HFFc6 (cell line): ENCODE measurements at places on chromosomes 2 and 18.

DNA sequence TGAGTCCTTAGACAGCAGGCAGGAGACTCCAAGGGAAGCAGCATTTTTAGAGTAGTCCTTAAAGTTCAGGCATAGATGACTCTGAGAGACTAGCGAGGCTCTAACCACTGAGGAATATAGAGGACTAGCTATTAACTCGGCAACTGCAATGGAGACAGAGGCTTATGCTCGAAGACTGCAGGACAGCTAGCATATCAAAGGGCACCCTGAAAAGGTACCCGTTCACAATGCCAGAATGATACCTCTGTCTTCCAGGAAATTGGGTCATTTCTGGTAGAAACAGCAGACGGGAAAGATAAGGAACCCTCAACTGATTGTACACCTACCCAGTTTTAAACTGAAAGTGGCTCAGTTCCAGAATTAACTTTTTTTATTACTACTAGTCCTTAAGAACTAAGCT lies 1204.0 kb upstream of the ZEB2 start:
- H3K36me3 ChIP-seq: no peaks in the 10 kb centered on the region
- peaks cover 4% of the 10 kb centered on the region; the same call in 1 of the 2 replicates for H3K4me1 ChIP-seq
- no peaks in the 10 kb centered on the region for H3K27me3 ChIP-seq
- no peak for DNase-seq
- no peak overlapping the region for H3K27ac ChIP-seq

DNA sequence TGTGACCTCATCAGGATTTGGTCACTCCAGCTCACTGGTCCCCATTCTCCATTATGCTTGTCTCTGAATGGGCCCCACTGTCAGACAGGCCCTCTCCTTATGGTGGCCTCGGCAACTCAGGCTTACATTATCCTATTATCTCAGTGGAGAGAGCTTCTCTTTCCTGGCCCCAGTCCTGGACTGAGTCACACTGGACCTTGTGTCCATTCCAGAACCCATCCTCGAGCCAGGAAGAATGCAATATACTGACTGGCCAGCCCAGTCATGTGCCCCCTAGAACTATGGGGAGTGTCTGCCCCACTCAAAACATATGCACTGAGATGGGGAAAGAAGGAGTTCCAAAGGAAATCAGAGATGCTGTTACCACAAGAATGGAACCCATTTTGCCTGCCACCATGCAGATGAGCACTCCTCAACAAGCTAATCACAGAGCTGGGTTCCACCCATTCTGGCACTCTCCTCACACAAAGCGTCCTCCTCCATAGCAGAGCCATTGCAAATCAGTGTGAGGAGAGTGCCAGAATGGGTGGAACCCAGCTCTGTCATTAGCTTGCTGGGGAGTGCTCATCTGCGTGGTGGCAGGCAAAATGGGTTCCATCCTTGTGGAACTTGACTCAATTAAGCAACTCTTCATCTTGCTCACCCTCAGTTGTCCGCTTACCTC lies 71.9 kb downstream of the CHRNA1 start:
- H3K36me3 ChIP-seq: no peaks in the 10 kb centered on the region
- H3K4me3 ChIP-seq: no peak overlapping the region
- peak; percentile 48 for DNase-seq
- H3K27ac ChIP-seq: no peak overlapping the region

DNA sequence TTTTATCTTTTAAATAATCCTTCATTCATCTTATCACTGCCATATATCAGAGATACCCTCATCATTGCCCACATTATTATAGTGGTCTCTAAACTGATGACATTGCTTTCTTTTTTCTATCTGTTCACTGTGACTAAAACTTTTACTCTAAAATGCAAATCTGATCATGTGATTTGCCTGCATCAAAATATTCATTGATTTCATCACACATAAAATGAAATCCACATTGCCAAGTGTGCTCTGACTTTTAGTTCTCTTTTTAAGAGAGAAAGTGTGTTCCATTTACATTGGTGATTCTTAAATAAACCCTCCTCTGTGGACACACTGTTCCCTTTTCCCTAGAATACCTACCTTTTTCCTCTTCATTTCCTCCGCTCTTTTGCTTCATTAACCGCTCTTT lies 7.5 kb downstream of the REL start:
- peaks cover 5% of the 10 kb centered on the region; the same call in 1 of the 2 replicates for H3K36me3 ChIP-seq
- H3K27me3 ChIP-seq: no peaks in the 10 kb centered on the region
- H3K4me1 ChIP-seq: peaks cover 32% of the 10 kb centered on the region
- no peak overlapping the region for H3K4me3 ChIP-seq

GRCh38 chr2:37683241-37683640 lies 11.8 kb upstream of the CDC42EP3 start:
- peaks cover 4% of the 10 kb centered on the region; the same call in 1 of the 2 replicates for H3K36me3 ChIP-seq
- H3K27me3 ChIP-seq: no peaks in the 10 kb centered on the region
- peaks cover 30% of the 10 kb centered on the region for H3K4me1 ChIP-seq
- DNase-seq: no peak
- no peak overlapping the region for H3K27ac ChIP-seq
- no peak overlapping the region for H3K4me3 ChIP-seq

GRCh38 chr2:207121784-207122183 lies 44.0 kb downstream of the KLF7 start:
- H3K4me1 ChIP-seq: peaks cover 69% of the 10 kb centered on the region
- peaks cover 40% of the 10 kb centered on the region for H3K36me3 ChIP-seq
- H3K27me3 ChIP-seq: peaks cover 11% of the 10 kb centered on the region
- DNase-seq: peak; percentile 76

- H3K27me3 ChIP-seq: peaks cover 36% of the 10 kb centered on the region
- no peak overlapping the region for H3K4me3 ChIP-seq
- H3K27ac ChIP-seq: no peak overlapping the region
- DNase-seq: no peak
Observed at GRCh38 chr2:42787788-42788477, 4.5 kb downstream of the HAAO start.

DNA sequence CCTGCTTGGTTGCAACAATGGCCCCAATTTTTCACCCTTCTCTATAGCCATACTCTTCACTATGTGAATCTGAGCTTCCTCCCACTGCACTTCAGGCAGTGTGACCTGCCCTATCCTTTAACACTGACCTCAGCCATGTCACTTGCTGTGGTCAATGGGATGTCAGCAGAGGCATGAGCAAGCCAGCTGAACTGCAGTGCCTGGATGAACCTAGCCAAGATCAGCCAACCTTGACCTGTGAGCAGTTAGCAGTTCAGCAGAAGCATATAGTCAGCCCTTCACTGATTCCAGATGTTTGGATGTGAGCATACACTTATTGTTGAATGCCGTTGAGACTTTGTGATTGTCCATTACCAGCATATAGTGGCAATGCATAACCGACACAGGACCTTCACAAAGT lies 63.4 kb upstream of the BOD1L2 start:
- H3K27ac ChIP-seq: no peak overlapping the region
- peaks cover 10% of the 10 kb centered on the region for H3K4me1 ChIP-seq
- H3K36me3 ChIP-seq: no peaks in the 10 kb centered on the region

DNA sequence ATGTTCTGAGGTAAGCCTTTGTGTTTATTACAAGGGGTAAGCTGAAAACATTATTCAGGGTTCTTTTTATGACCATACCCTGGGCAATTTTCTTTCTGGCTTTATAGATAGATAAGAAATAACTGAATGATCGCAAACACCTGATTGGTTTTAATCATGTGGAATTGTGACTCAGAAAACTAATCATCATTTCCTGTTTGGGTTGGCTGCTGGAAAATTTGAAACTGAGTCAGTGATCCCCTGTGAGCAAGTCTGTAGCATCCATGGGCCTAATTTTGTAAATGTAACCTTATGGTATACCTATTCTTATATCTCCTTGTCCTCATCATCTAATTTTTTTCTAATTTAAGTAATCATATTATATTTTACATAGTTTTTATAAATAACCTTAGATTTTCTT lies 34.3 kb downstream of the CCDC68 start:
- H3K4me3 ChIP-seq: no peak overlapping the region
- no peak overlapping the region for H3K27ac ChIP-seq
- H3K27me3 ChIP-seq: no peaks in the 10 kb centered on the region; the same call in 1 of the 2 replicates
- no peaks in the 10 kb centered on the region for H3K36me3 ChIP-seq
- no peak for DNase-seq

- peaks cover 21% of the 10 kb centered on the region for H3K4me1 ChIP-seq
- DNase-seq: peak; percentile 29
- H3K36me3 ChIP-seq: no peaks in the 10 kb centered on the region; the same call in 1 of the 2 replicates
Observed at GRCh38 chr2:219509780-219510511, 4.3 kb upstream of the ASIC4 start.

DNA sequence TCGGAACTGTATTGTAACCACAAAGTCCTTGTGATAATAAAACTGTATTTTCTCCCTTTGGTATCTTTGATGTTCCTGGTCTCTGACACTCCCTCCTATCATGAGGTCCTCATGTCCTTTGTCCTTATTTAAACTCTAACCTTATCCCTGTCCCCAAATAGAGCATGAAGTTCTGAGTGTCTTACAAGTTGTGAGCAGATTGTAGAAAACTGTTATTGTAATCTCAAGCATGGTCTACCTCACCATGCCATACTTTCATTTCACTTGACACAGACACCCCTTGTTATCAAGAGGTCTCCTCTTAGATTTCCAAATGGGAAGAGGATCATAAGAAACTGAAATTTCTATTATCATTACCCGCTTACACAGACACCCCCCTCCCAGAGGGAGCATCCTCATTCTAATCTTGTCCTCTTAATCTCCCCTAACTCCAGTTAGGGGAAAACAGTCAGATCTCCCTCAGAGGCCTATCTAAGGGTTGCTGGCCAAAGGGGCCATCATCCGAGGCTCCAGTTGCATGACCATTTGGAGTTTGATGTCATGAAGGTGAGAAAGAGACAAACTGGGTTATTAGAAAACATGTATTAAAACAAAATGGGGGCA lies 29.0 kb downstream of the MYO3B start:
- no peaks in the 10 kb centered on the region for H3K27me3 ChIP-seq
- no peak overlapping the region for H3K4me3 ChIP-seq
- H3K27ac ChIP-seq: no peak overlapping the region
- H3K4me1 ChIP-seq: no peaks in the 10 kb centered on the region
- H3K36me3 ChIP-seq: no peaks in the 10 kb centered on the region; the same call in 1 of the 2 replicates

DNA sequence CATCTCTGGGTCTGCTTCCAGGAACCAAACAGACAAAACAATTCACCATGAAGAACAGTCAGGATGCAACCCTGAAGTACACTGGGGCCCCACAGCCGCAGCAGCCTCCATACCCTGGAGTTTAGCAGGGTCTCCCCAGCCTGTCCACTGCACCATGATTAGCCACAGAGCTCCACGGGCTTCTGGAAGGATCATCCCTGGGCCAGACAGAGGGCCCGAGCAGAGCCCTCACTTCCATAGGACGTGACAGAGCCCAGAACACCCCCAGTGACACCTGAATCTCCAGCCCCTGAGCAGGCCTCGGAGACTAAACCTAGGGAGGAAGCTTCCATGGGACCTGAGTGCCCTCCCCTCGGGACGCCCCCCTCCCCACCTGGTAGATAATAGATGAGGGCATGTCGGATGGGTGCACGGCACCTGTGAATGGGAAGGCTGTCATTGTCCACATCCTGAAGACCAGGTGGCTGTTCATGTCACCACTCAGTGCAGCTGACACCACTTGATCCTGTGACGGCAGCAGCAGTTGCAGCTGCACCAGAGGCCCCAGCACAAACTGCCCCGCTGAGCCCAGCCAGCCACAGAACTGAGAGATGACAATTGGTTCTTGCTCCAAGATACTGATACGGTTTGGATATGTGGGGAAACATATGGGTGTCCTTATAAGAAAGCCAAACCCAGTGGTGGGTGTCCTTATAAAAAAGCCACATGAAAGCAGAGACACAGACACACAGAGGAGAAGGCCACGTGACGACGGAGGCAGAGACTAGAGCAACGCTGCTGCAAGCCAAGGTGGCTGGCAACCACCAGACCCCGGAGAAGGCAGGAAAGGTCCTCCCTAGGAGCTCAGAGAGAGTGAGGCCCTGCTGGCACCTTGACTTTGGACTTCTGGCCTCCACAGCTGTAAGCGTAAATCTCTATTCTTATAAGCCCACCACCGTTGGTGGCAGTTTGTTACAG lies 23.2 kb downstream of the KIF1A start:
- no peak overlapping the region for H3K27ac ChIP-seq
- no peak overlapping the region for H3K4me3 ChIP-seq
- DNase-seq: no peak
- H3K27me3 ChIP-seq: peaks cover 59% of the 10 kb centered on the region
- no peaks in the 10 kb centered on the region for H3K4me1 ChIP-seq

DNA sequence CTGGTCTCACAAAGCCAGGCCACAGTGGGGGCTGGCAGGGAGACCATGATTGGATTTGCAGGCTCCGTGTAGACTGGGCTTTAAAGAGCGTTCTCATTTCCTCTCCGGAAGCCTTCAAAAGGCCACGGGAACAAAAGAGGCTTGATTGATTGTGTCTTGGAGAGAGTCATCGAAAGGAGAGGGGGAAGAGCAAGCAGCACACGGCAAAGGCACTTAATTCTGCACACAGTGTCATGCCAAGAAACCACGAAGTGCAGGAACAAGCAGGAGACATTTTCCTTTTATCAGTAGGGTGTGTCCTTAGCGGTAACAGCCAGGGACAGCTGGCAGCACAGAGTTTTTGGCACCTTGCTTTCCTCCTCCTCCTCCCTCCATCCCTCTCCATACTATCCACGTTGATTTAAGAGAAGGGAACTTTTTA lies 47.7 kb downstream of the GLI2 start:
- H3K36me3 ChIP-seq: no peaks in the 10 kb centered on the region; the same call in 1 of the 2 replicates
- H3K4me3 ChIP-seq: no peak overlapping the region
- peaks cover 8% of the 10 kb centered on the region for H3K27me3 ChIP-seq
- no peak overlapping the region for H3K27ac ChIP-seq
- no peak for DNase-seq

- no peak overlapping the region for H3K27ac ChIP-seq
- no peaks in the 10 kb centered on the region for H3K27me3 ChIP-seq
- peaks cover 14% of the 10 kb centered on the region; the same call in 1 of the 2 replicates for H3K36me3 ChIP-seq
- no peak overlapping the region for H3K4me3 ChIP-seq
- H3K4me1 ChIP-seq: peaks cover 9% of the 10 kb centered on the region
- DNase-seq: no peak
Observed at GRCh38 chr18:69998523-69998987, 50.9 kb upstream of the CD226 start.

DNA sequence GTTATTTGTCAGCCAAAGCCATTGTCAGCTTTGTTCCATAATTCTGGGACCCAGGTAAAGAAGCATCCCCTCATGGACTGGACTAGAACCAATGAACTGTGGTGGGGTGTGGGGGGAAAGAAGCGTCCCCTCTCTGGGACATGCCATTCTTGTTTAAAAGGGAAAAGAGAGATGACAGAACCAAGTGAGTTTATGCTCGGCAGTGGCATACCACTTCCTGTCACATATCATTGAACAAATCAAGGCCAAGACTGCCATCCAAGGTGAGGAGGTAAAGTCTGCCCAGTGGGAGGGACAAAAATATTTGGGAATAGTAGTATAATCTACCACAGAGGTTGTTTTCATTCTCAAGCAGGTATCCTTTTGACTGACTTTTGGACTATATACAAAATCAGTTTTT lies 4.7 kb upstream of the GLS start:
- H3K4me1 ChIP-seq: peaks cover 10% of the 10 kb centered on the region
- H3K36me3 ChIP-seq: no peaks in the 10 kb centered on the region

GRCh38 chr2:168541858-168542257 lies 85.8 kb downstream of the CERS6 start:
- H3K27ac ChIP-seq: no peak overlapping the region
- DNase-seq: no peak
- peaks cover 52% of the 10 kb centered on the region for H3K4me1 ChIP-seq
- H3K27me3 ChIP-seq: peaks cover 5% of the 10 kb centered on the region; the same call in 1 of the 2 replicates
- no peak overlapping the region for H3K4me3 ChIP-seq

- no peaks in the 10 kb centered on the region for H3K27me3 ChIP-seq
- no peaks in the 10 kb centered on the region; the same call in 1 of the 2 replicates for H3K36me3 ChIP-seq
- peak; percentile 10 for DNase-seq
- H3K4me3 ChIP-seq: peak overlapping the region; percentile 92
- peak overlapping the region; percentile 16; the same call in 1 of the 2 replicates for H3K27ac ChIP-seq
Observed at GRCh38 chr2:70258532-70258875, 567 bp downstream of the PCYOX1 start.

GRCh38 chr2:27708666-27709065 lies 45.0 kb downstream of the SLC4A1AP start:
- H3K27ac ChIP-seq: no peak overlapping the region
- no peaks in the 10 kb centered on the region for H3K36me3 ChIP-seq
- DNase-seq: no peak
- no peak overlapping the region for H3K4me3 ChIP-seq
